ENCODE measurements at places on chromosomes 5 and 9. TPM values are rescaled to one million over a fixed set of nuclear protein-coding genes. Genes with fewer than 3 reads are reported as not detected.

GRCh38 chr5:111367115-111367514, 142.9 kb downstream of the CAMK4 start:
- DNase-seq, result peak; percentile 62

PLAC8L1 gene
- not detected for total RNA-seq

ATP10B gene
- total RNA-seq, result not detected

DCAF12 gene
- 10.8 TPM for total RNA-seq

GRCh38 chr9:127877566-127877998, at the start of gene AK1:
AK1 (minus strand) TSS chr9:127877675; CDS start chr9:127874617, 3,058 bp downstream.
- DNase-seq, result peak; percentile 51

GRCh38 chr5:5838493-5838892, 416.0 kb downstream of the ICE1 start:
- DNase-seq, result no peak

DNA sequence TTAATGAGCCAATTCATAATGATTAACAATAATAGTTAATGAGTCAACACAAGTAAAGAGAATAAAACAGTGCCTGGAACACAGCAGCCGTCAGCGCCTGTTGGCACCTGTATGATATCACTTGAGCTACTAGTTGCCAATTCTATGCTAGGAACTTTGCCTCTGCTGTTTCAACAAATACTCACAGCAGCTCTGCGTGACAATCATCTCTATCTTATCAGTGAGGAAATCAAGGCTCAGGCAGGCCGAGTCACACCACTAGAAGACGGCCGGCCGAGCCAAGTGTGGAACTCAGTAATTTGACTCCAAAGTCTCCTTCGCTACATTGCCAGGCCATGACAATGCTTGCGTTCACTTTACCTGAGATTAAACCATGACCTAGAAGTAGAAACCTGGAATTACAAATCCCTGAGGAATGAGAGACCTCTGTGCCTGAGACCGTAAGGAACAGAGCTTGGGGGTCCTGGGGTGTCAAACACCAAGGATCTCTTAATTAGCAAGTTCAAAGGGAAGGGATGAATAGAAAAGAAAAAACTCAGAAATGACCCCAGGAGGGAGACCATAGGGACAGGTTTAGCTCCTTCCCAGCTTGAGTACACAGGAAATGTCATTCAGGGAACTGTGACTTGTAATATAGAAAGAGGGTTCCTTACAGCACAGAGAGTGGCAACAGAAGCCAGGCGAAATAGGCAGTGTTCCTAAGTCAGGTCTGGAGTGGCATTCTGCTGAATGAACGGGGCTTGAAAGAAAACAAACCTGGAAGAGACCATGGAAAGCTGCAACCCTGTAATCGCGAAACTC, 109.1 kb downstream of the SUSD1 start:
- DNase-seq, result peak; percentile 89

CTNNAL1 gene
- 68.4 TPM for total RNA-seq

- DNase-seq, result no peak
These were observed 66.5 kb upstream of the DAP start for GRCh38 chr5:10827571-10827970.

DNA sequence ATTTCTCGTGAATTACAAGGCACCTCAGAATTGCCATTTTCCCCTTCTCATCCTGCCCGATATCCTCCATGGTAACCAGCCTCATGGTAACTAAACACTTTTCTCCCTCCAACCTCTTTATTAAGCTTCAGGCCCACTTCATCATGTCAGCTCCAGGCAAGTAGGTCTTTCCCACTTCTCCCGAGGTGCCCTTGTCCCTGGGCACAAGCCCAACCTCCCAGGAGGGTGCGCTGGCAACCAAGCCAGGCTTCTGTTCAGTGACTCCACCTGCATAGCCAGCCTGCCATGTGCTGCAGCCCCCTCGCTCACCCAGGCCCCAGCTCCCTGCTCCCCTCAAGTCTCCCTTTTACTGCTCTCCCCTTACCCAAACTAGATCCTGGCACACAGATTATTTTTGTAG, 47.4 kb upstream of the AFAP1L1 start:
- DNase-seq, result no peak

ZNF367 gene
- 0.66 TPM for total RNA-seq

- peak; percentile 7 for DNase-seq
These were observed 44.7 kb upstream of the DMAC1 start for GRCh38 chr9:7844242-7844641.

- no peak for DNase-seq
These were observed 1999.5 kb upstream of the CDH6 start for GRCh38 chr5:29193972-29194371.

All from fibroblast of lung (primary cell).